T-helper 2 cell treated with Interferon-gamma antibody and Interleukin-4, amounts not matched to agents 5 μg/mL and 100 μg/mL, for 36 hours (primary cell): ENCODE measurements at places on chromosomes 5 and 9.

GRCh38 chr5:171966270-171966669 lies 40.2 kb downstream of the FBXW11 start:
- H3K27me3 ChIP-seq, result no peaks in the 10 kb centered on the region
- peaks cover 9% of the 10 kb centered on the region for H3K36me3 ChIP-seq
- H3K4me3 ChIP-seq, result no peak overlapping the region
- peaks cover 27% of the 10 kb centered on the region for H3K4me1 ChIP-seq

GRCh38 chr5:79961716-79962574 lies 29.1 kb downstream of the MTX3 start:
- no peak for DNase-seq
- peaks cover 19% of the 10 kb centered on the region for H3K4me1 ChIP-seq
- H3K4me3 ChIP-seq, result no peak overlapping the region
- peak overlapping the region; percentile 71 for H3K27ac ChIP-seq

DNA sequence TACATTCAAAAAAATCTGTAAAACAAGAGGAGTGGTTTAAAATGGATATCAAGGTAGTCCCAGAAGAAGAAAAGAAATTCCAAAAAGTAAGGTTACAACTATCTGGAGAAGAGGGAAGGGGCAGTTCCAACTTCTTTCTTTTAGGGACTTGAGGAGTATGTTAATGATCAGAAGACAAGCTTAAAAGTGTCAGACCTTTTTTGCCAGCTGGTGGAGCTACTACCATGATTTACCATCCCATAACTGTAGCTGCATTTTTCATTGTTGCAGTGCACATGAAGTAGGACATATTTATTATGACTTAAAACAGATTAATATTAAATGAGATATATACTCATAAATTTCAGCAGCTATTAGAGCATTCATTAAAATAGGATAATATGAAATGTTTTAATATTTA lies 158.5 kb upstream of the RGS7BP start:
- no peak for DNase-seq
- no peak overlapping the region for H3K27ac ChIP-seq
- no peaks in the 10 kb centered on the region for H3K36me3 ChIP-seq
- no peaks in the 10 kb centered on the region for H3K4me1 ChIP-seq
- H3K4me3 ChIP-seq, result no peak overlapping the region
- H3K27me3 ChIP-seq, result no peaks in the 10 kb centered on the region

DNA sequence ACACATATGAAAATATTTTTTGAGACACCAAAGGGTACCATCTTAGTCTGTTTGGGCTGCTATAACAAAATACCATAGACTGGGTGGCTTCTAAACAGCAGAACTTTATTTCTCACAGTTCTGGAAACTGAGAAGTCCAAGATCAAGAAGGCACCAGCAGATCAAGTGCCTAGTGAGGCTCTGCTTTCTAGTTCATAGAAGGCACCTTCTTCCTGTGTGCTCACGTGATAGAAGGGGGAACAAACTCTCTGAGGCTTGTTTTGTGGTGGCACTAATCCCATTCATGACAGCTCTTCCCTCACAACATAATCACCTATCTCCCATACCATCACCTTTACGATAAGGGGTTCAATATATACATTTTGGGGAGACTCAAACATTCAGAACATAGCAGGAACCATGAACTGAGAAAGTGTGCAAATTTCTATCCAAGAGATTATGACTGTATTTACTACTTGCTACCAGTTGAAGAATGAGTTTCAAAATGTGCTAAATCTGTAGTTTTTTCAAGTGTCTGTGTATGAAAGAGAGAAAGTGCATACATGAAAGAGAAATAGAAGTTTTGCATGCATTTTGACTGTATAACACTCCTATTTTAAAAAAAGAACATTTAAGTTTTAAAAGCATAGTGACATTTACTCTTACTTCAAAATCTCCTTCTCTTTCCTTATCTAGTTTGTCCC lies 207.3 kb downstream of the PARP8 start:
- no peaks in the 10 kb centered on the region for H3K36me3 ChIP-seq
- H3K4me3 ChIP-seq, result no peak overlapping the region
- H3K4me1 ChIP-seq, result peaks cover 6% of the 10 kb centered on the region
- no peaks in the 10 kb centered on the region for H3K27me3 ChIP-seq

DNA sequence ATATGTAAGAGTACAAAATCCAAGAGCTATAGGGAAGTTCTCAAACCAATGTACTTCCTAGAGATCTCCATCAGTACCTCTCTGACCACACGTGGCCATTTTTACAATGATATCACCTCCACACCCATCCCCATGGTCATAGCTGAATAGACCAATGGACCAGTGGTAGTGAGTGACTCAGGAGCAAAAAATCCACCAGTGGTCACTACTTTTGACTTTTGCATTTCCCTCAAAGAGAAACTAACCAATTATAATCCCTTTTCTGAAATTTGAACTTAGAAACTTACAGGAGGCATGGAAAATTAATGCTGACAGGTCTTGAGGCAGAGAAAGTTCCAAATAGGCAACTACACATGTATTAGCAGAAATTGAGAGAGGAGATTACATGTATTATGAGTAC lies 238.4 kb downstream of the TRPM3 start:
- H3K27me3 ChIP-seq, result no peaks in the 10 kb centered on the region
- no peak overlapping the region for H3K27ac ChIP-seq
- no peak for DNase-seq
- no peak overlapping the region for H3K4me3 ChIP-seq

- no peaks in the 10 kb centered on the region for H3K4me1 ChIP-seq
- H3K4me3 ChIP-seq, result no peak overlapping the region
- H3K36me3 ChIP-seq, result no peaks in the 10 kb centered on the region
- no peak overlapping the region for H3K27ac ChIP-seq
Observed at GRCh38 chr5:89545626-89546025, 662.6 kb upstream of the MEF2C start.

DNA sequence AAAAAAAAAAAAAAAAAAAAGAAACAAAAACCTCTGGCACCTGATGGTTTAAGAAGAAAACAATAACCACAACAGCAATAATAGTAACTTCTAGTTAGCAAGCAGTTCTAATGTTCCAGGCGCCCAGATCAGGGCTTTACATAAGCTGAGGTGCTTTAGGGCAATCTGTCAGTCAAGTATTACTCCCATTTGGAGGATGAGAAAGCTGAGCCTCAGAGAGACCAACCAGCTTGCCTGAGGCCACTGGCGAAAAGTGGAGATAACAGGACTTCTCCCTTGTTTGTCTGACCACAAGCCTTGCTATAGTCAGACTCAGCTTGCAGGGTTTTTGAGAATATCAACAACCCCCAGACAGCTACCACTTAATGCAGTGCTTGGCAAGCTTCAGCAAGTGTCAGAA lies 83.5 kb upstream of the BOD1 start:
- H3K4me3 ChIP-seq, result no peak overlapping the region
- H3K27me3 ChIP-seq, result no peaks in the 10 kb centered on the region
- H3K4me1 ChIP-seq, result no peaks in the 10 kb centered on the region
- H3K27ac ChIP-seq, result no peak overlapping the region
- H3K36me3 ChIP-seq, result no peaks in the 10 kb centered on the region

GRCh38 chr5:142466195-142466971 lies 141.6 kb upstream of the SPRY4 start:
- no peak for DNase-seq
- H3K36me3 ChIP-seq, result no peaks in the 10 kb centered on the region
- no peak overlapping the region for H3K27ac ChIP-seq
- H3K4me3 ChIP-seq, result no peak overlapping the region

- peaks cover 46% of the 10 kb centered on the region for H3K27me3 ChIP-seq
- peak overlapping the region; percentile 48 for H3K4me3 ChIP-seq
- no peak overlapping the region for H3K27ac ChIP-seq
- peaks cover 2% of the 10 kb centered on the region for H3K36me3 ChIP-seq
Observed at GRCh38 chr9:38622288-38622674, 1.9 kb upstream of the ANKRD18A start.

GRCh38 chr5:14595189-14595588 lies 13.6 kb downstream of the OTULINL start:
- H3K4me3 ChIP-seq, result peak overlapping the region; percentile 85
- H3K27me3 ChIP-seq, result no peaks in the 10 kb centered on the region
- peak; percentile 69 for DNase-seq
- H3K36me3 ChIP-seq, result peaks cover 49% of the 10 kb centered on the region

- no peaks in the 10 kb centered on the region for H3K4me1 ChIP-seq
- DNase-seq, result no peak
- H3K27me3 ChIP-seq, result peaks cover 32% of the 10 kb centered on the region
- no peak overlapping the region for H3K27ac ChIP-seq
- no peaks in the 10 kb centered on the region for H3K36me3 ChIP-seq
Observed at GRCh38 chr5:72157625-72157962, 50.3 kb downstream of the MAP1B start.

DNA sequence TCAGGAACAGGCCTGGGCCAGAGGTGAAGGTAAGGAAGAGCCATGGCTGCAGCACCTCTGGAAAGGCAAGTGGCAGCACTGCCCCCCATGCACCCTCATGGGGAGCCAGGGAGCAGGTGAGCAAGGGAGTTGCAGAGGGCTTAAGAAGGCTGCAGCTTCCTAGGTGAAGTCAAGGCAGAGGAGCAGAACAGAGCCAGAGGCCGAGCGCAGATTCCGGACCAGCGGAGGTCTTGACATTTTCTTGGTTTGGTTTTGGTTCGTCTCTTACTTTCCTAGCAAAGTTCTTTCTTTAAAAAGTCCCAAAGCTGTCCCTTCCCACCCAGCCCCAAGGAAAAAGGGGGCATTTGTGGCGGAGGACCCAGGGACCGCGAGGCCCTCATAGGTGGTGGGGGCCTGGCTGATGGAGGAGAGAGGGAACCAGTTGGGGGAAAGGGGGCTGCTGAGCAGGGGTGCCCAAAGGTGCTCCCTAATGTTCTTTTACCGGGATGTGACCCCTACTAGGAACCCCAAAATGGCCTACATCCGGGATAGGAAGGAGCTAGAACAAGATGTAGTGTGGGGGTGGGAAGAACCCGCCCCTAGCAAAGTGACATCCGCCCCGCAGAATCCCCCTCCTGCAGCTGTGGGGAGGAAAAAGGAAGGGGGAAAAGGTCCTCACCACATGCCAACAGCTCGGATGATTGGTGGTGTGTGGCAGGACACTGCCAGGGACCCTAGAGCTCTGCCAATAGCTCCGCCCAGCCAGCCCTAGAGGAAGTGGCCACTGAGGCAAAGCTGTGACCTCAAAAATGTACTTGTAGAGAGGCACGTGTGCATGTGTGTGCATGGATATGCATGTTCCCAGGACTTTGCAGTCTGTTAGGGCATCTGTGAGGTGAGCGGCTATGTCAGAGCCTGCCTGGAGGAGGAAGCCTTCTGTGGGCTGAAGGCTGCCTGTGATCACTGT lies 914 bp upstream of the CD72 start:
- H3K4me1 ChIP-seq, result peaks cover 38% of the 10 kb centered on the region
- no peaks in the 10 kb centered on the region for H3K27me3 ChIP-seq
- H3K27ac ChIP-seq, result peak overlapping the region; percentile 85
- peak overlapping the region; percentile 81 for H3K4me3 ChIP-seq
- DNase-seq, result peak; percentile 72

GRCh38 chr5:116419258-116419657 lies 155.4 kb downstream of the SEMA6A start:
- no peak for DNase-seq
- no peaks in the 10 kb centered on the region for H3K4me1 ChIP-seq
- no peaks in the 10 kb centered on the region for H3K27me3 ChIP-seq
- H3K4me3 ChIP-seq, result no peak overlapping the region
- no peak overlapping the region for H3K27ac ChIP-seq

- H3K36me3 ChIP-seq, result no peaks in the 10 kb centered on the region
- H3K27me3 ChIP-seq, result no peaks in the 10 kb centered on the region
- H3K4me1 ChIP-seq, result no peaks in the 10 kb centered on the region
Observed at GRCh38 chr5:92429646-92430045, 1046.5 kb upstream of the ARRDC3 start.

DNA sequence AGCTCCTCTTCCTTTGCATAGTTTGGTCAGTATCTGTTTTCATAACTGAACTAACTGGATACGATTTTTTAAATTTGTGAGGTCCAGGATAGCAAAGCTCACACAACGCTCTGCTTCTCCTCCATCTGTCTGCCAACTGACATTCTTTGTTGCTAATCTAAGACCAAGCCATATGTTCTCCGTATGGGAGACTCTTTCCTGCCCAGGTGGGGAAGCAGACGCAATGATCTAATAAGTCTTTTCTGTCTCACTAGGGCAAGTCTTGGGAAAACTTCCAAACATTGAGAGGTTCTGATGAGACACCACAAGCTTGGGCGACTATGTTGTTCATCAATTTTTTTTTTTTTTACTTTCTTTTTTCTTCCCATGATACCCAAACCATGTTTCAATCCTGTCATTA lies 558.5 kb downstream of the EFNA5 start:
- no peaks in the 10 kb centered on the region for H3K36me3 ChIP-seq
- H3K27me3 ChIP-seq, result no peaks in the 10 kb centered on the region
- no peak overlapping the region for H3K4me3 ChIP-seq
- H3K4me1 ChIP-seq, result no peaks in the 10 kb centered on the region
- no peak overlapping the region for H3K27ac ChIP-seq
- DNase-seq, result no peak

GRCh38 chr5:148685520-148686134 lies 31.3 kb upstream of the HTR4 start:
- no peaks in the 10 kb centered on the region for H3K36me3 ChIP-seq
- no peak overlapping the region for H3K27ac ChIP-seq
- peaks cover 4% of the 10 kb centered on the region for H3K27me3 ChIP-seq
- H3K4me3 ChIP-seq, result no peak overlapping the region
- no peak for DNase-seq

- H3K4me3 ChIP-seq, result no peak overlapping the region
- H3K27me3 ChIP-seq, result no peaks in the 10 kb centered on the region
- H3K27ac ChIP-seq, result no peak overlapping the region
- peaks cover 10% of the 10 kb centered on the region for H3K4me1 ChIP-seq
- DNase-seq, result no peak
Observed at GRCh38 chr5:50401336-50401735, 39.8 kb downstream of the EMB start.

- peaks cover 10% of the 10 kb centered on the region for H3K36me3 ChIP-seq
- peaks cover 37% of the 10 kb centered on the region for H3K4me1 ChIP-seq
- peak overlapping the region; percentile 90 for H3K4me3 ChIP-seq
- no peaks in the 10 kb centered on the region for H3K27me3 ChIP-seq
- no peak for DNase-seq
Observed at GRCh38 chr9:120710110-120710981, 3.9 kb downstream of the MEGF9 start.

- peaks cover 27% of the 10 kb centered on the region for H3K4me1 ChIP-seq
- no peaks in the 10 kb centered on the region for H3K27me3 ChIP-seq
- DNase-seq, result no peak
- no peak overlapping the region for H3K4me3 ChIP-seq
- no peak overlapping the region for H3K27ac ChIP-seq
- H3K36me3 ChIP-seq, result peaks cover 3% of the 10 kb centered on the region
Observed at GRCh38 chr5:54616031-54616430, 98.5 kb downstream of the SNX18 start.
